ENCODE measurements at places on chromosomes 16 and 17. TPM values are rescaled to one million over a fixed set of nuclear protein-coding genes. Genes with fewer than 3 reads are reported as not detected.

GRCh38 chr17:30339086-30339485 is 5.2 kb upstream of the TMIGD1 start:
- no peak overlapping the region for H3K27ac ChIP-seq
- no peak overlapping the region for H3K4me3 ChIP-seq
- H3K36me3 ChIP-seq, result no peaks in the 10 kb centered on the region

DNA sequence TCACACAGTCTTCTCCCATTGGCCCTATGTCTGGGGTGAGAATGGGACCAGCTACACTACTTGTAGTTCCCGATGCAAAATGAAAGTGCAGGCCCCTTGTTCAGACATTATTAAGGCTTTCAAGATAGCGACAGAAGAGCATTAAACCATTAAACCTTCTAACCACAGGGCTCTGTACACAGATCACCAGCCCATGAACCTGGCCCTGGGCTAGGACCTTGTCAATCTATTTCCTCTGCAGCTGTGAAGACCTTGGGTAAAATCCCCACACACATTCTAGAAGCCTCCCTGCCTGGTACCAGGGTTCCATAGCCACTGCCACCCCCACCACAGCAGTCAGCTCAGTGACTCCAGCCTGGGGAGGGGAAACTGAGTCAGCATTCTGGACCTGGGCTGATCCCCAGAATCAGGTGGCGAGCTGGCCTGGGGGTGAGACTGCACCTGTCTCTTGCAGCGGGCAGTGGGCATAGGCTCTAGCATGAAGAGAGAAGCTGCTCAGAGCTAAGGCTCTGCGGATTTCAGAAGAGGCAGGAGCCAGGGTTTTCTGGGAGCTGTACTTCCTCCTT is 119.7 kb upstream of the LHX1 start:
- no peaks in the 10 kb centered on the region for H3K4me1 ChIP-seq
- H3K27ac ChIP-seq, result no peak overlapping the region

PLA2G10 gene
- total RNA-seq, result not detected

DNA sequence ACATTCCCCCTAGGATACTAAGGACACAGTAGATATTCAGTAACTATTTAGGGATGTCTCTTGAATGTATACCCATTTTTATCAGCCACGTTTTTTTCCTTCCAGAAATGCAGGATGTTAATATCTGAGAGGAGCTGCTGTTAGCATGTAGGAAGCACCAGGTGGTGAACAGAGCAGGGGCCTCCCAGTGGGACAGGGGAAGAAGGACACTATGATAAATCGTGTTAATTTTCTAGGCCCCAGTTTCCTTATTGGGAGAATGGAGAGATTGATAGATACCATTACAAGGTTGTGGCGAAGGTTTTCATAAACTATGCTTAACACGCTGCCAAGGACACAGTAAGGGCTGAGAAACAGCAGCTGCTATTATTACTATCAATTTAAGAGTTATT is 45.4 kb downstream of the PRSS54 start:
- no peaks in the 10 kb centered on the region for H3K36me3 ChIP-seq
- H3K4me3 ChIP-seq, result peak overlapping the region; percentile 64
- peaks cover 12% of the 10 kb centered on the region for H3K4me1 ChIP-seq
- no peaks in the 10 kb centered on the region for H3K27me3 ChIP-seq
- no peak for DNase-seq

RND2 gene
- total RNA-seq, result 2.8 TPM

- no peak overlapping the region for H3K4me3 ChIP-seq
- H3K36me3 ChIP-seq, result no peaks in the 10 kb centered on the region
- no peak for DNase-seq
- H3K27me3 ChIP-seq, result no peaks in the 10 kb centered on the region
These were observed 1.8 kb downstream of the JPT1 start for GRCh38 chr17:75152523-75152921.

DNA sequence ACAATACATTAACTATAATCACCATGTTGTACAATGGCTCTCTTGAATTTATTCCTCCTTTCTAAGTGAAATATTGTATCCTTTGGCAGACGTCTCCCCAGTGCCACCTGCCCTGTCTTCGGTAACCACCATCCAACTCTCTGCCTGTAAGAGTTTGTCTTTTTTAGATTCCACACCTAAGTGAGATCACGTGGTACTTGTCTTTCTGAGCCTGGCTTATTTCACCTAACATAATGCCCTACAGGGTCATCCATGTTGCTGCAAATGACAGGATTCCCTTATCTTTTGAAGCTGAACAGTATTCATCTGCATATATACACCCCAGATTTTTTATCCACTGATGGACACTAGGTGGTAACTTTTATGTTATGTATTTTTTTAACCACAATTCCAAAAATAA is 24.2 kb downstream of the ORC6 start:
- H3K27me3 ChIP-seq, result no peaks in the 10 kb centered on the region
- H3K27ac ChIP-seq, result no peak overlapping the region
- H3K4me1 ChIP-seq, result no peaks in the 10 kb centered on the region
- no peaks in the 10 kb centered on the region for H3K36me3 ChIP-seq
- H3K4me3 ChIP-seq, result no peak overlapping the region
